ENCODE measurements at places on chromosomes 5 and 9.

DNA sequence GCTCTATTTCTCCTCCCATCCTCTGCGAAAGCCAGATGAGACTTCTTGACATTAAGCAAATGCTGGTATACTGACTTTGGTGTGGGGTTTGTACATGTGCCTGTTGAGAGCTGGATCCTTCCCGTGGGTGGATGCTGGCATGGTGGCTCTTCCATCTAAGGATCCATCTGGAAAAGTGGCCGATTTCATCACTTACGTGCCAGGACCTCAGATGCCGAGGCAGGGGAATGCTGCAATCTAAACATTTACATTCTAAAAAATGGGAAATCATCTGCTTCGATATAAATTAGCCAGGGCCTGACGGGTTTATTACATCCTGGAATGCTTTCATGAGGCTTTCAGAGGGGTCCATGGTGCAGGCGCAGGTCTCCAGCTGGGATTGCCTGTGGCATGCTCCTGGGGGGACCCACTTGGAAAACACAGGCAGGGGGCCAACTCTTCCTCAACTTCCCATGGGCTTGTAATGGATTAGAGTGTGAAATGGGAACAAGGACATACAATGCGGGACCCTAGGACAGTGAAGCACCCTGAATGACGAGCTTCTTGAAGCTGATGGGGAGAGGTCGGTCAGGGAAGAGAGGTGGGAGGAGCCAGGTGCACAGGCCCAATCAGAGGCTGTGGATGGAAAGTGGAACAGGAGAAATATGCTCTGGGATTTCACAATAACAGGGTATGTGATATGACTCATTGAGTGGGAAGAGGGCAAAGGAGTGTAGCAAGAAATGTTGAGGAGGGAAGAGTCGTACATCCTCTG, 105.5 kb upstream of the PITX1 start:
- DNase-seq: no peak

- peak; percentile 24 for DNase-seq
Observed at GRCh38 chr9:126151686-126152134, 174.9 kb upstream of the MVB12B start.

- DNase-seq: no peak
Observed at GRCh38 chr9:17614250-17614649, 35.4 kb downstream of the SH3GL2 start.

DNA sequence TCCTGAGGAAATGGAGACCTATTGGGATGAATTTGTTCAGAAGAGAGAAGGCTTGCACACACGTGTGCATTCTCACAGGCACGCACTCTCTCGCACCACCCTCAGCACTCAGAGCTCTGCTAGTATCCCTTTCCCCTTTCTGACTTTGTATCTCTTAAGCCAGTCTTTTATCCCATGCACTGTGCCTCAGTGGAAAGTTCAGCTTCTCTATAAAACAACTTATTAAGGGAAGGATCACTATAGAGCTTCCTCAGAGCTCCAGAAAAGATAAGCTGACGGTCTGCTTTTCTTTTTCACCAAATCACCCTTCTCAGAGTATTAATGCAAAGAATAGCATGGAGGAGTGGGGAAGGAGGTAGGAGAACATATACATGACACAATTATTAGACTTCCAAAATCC, 207.8 kb downstream of the ENC1 start:
- DNase-seq: no peak

DNA sequence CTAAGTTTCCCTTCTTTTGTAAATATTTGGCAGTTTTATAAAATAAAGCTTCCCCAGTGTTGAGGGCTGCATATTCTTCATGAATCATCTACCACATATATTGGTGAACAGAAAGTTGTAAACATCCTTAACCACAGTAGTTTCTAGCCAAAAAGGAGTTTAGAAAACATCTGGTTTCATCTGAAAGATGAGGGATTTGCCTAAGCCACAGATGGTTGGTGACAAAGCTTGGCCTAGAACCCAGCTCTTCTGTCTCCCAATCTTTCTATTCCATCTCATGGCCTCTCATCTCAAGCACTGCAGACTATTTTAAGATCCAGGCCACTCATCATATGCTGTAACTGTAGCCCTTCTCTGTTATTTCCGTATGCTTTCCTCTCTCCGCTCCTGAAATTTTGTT, 232.3 kb upstream of the TRPM3 start:
- DNase-seq: no peak
